Mesothelial cell of epicardium (in vitro differentiated cells): ENCODE measurements at places on chromosomes 16 and 17. TPM values are rescaled to one million over a fixed set of nuclear protein-coding genes. Genes with fewer than 3 reads are reported as not detected.

Gene STH
- not detected in 3 replicates for total RNA-seq

Gene KRTAP1-5
- not detected in 3 replicates for total RNA-seq

Gene PTGES3L
- total RNA-seq = 1.5 to 2.0 TPM (median 1.6 TPM) in 3 replicates

Gene KRT20
- not detected in 3 replicates for total RNA-seq

Gene RASL10B
- 19.3 to 20.5 TPM (median 20.1 TPM) in 3 replicates for total RNA-seq

Gene SDR42E2
- 0.09 TPM in 2 of 3 replicates, not detected in the other for total RNA-seq

Gene ZNF747
- 12.4 to 16.4 TPM (median 15.2 TPM) in 3 replicates for total RNA-seq

Gene SPATA32
- not detected in 3 replicates for total RNA-seq

Gene CIBAR2
- not detected in 3 replicates for total RNA-seq

Gene INCA1
- total RNA-seq = 1.7 to 3.1 TPM (median 2.7 TPM) in 3 replicates

Gene TNFRSF13B
- total RNA-seq = not detected in 3 replicates

Gene QPRT
- 326 to 330 TPM (median 328 TPM) in 3 replicates for total RNA-seq

Gene C16orf96
- 0.45 to 0.95 TPM (median 0.58 TPM) in 3 replicates for total RNA-seq

Gene SCARF1
- total RNA-seq = 1.5 to 2.1 TPM (median 1.8 TPM) in 3 replicates

Gene KRT33B
- not detected in 3 replicates for total RNA-seq

Gene MT3
- total RNA-seq = not detected in 3 replicates

Gene TMEM208
- total RNA-seq = 35.8 to 38.4 TPM (median 36.3 TPM) in 3 replicates

Gene CDH5
- total RNA-seq = 0.09 to 0.27 TPM (median 0.16 TPM) in 3 replicates

Gene CBLN1
- not detected in 3 replicates for total RNA-seq

Gene TPSG1
- total RNA-seq = not detected in 3 replicates

Gene SEPTIN1
- total RNA-seq = 0.86 to 1.6 TPM (median 1.4 TPM) in 3 replicates

Gene KRTAP2-3
- total RNA-seq = 0.45 to 0.91 TPM (median 0.69 TPM) in 3 replicates

Gene LITAFD
- not detected in 3 replicates for total RNA-seq

Gene SPATA22
- not detected in 3 replicates for total RNA-seq

Gene MARCHF10
- total RNA-seq = 0.18 to 1.1 TPM (median 0.53 TPM) in 3 replicates

Gene NPIPA5
- total RNA-seq = 10.3 to 12.4 TPM (median 11.0 TPM) in 3 replicates

Gene P2RX1
- total RNA-seq = 0.16 to 0.22 TPM (median 0.18 TPM) in 3 replicates

Gene SLC13A2
- total RNA-seq = not detected in 3 replicates

Gene CACNG5
- not detected in 3 replicates for total RNA-seq

Gene ADAM11
- total RNA-seq = 8.5 to 10.1 TPM (median 9.2 TPM) in 3 replicates

Gene MKS1
- 31.5 to 35.8 TPM (median 32.9 TPM) in 3 replicates for total RNA-seq
